ENCODE measurements at places on chromosomes 7 and 10. TPM values are rescaled to one million over a fixed set of nuclear protein-coding genes. Genes with fewer than 3 reads are reported as not detected.

GRCh38 chr7:111990643-111991042 lies 215.6 kb downstream of the DOCK4 start:
- H3K4me1 ChIP-seq, result no peaks in the 10 kb centered on the region
- H3K36me3 ChIP-seq, result no peaks in the 10 kb centered on the region
- no peak overlapping the region for H3K27ac ChIP-seq
- H3K27me3 ChIP-seq, result no peaks in the 10 kb centered on the region

CAMK1D gene
- total RNA-seq, result 4.2 TPM

DNA sequence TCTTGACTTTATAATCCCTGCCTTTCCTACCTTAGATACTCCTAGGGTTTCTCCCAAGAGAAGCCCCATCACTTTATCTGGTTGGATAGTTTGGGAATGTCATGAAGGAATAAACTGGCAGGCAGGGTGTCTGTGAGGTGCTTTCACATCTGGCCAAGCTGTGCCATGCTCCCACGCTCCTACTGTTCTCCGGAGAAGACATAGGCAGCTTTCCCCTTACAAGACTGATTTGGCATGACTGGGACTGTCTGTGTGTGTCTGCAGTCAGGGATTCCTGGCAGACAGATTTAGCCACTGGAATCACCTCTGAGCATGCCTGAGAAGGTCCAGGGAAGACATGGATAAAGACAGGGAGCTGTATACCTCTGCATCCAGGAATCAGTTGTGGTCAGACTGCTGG lies 45.3 kb downstream of the HK1 start:
- H3K36me3 ChIP-seq, result peaks cover 27% of the 10 kb centered on the region
- H3K4me3 ChIP-seq, result no peak overlapping the region
- peaks cover 68% of the 10 kb centered on the region for H3K4me1 ChIP-seq
- H3K27me3 ChIP-seq, result no peaks in the 10 kb centered on the region
- DNase-seq, result no peak
- H3K27ac ChIP-seq, result no peak overlapping the region

OPTN gene
- 72.4 TPM for total RNA-seq

GRCh38 chr10:124227055-124227975 lies 133.9 kb upstream of the CHST15 start:
- DNase-seq, result no peak
- H3K36me3 ChIP-seq, result peaks cover 24% of the 10 kb centered on the region
- H3K27me3 ChIP-seq, result no peaks in the 10 kb centered on the region
- H3K4me3 ChIP-seq, result peak overlapping the region; percentile 38
- H3K4me1 ChIP-seq, result peaks cover 2% of the 10 kb centered on the region
- peak overlapping the region; percentile 71 for H3K27ac ChIP-seq

DNA sequence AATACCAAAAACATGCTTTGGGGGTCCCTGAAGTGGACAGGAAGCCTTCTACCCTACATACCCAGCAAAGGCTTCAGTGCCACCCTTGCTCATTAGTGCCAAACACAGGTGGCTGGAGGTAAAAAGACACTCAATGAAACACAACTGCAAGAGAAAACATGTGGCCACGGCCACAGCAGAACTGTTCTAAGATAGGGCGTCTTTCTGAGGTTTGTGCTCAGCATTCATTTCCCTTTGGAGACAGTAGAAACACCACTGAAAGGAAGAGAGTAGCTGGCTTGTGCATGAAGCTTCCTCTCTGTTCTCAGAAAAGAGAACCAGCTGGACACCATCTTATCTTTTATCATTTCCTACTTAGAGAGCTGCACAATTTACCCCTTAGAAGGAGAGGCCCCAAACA lies 143.0 kb downstream of the PLXNA4 start:
- peaks cover 51% of the 10 kb centered on the region for H3K36me3 ChIP-seq
- peak; percentile 64 for DNase-seq
- H3K4me3 ChIP-seq, result peak overlapping the region; percentile 20
- H3K27me3 ChIP-seq, result no peaks in the 10 kb centered on the region

All from activated CD8-positive, alpha-beta T cell treated with anti-CD3 and anti-CD28 coated beads, Interleukin-2, amount 10 ng/mL, durations not matched to agents 7 days and 5 days (primary cell).